T-helper 1 cell (primary cell): ENCODE measurements at places on chromosomes 2 and 18.

DNA sequence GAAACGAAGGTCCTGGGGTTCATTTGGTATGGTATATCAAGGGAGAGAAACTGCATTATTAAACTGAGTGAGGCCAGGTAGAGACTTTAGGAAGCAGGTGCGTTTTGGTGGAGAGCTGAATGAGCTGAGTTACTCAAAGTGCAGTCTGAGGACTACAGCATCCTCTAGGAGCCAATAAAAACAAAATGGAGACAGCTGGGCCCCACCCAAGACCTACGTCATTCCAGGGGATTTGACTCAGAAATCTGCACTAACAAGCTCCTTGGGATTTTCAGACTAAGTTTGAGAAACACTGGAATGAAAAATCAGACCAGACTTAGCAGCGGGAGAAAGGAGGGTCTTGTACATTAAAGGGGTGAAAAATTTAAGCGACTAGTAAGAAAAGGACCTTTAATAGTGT lies 131.5 kb downstream of the UXS1 start:
- no peak for DNase-seq

- DNase-seq, result no peak
Observed at GRCh38 chr2:143177096-143177786, 48.0 kb downstream of the ARHGAP15 start.

- DNase-seq, result no peak
Observed at GRCh38 chr18:70377317-70377799, 88.5 kb downstream of the SOCS6 start.

GRCh38 chr18:47790036-47790435 lies 140.4 kb downstream of the SMAD2 start:
- DNase-seq, result no peak

GRCh38 chr2:145692971-145693478 lies 1173.1 kb upstream of the ZEB2 start:
- no peak for DNase-seq
